Fibroblast of the aortic adventitia (primary cell): ENCODE measurements at places on chromosomes 4 and X.

- DNase-seq = no peak
These were observed 2.5 kb downstream of the ARAP2 start for GRCh38 chr4:36241771-36242170.

- DNase-seq = peak; percentile 78
These were observed 47.0 kb downstream of the FAT1 start for GRCh38 chr4:186676531-186677161.

DNA sequence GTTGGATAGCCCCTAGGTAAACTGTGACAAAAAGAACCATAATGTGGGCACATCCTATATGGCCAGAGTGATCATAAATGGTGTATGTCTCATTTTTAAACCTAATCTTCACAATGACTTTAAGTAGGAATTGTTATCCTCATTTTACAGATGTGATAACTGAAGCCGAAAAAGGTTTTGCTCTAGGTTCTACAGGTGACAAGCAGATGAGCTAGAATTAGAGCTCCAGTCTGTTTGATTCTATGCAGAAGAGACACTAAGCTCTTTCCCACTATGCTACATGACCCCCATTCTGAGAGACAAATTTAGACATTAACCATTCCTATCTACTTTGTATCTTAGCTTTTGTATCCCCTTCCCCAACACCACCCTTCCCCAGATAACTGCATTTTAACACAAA lies 2.0 kb downstream of the AREG start:
- DNase-seq = no peak

- DNase-seq = no peak
These were observed 95.4 kb downstream of the PARM1 start for GRCh38 chr4:75028196-75028854.

DNA sequence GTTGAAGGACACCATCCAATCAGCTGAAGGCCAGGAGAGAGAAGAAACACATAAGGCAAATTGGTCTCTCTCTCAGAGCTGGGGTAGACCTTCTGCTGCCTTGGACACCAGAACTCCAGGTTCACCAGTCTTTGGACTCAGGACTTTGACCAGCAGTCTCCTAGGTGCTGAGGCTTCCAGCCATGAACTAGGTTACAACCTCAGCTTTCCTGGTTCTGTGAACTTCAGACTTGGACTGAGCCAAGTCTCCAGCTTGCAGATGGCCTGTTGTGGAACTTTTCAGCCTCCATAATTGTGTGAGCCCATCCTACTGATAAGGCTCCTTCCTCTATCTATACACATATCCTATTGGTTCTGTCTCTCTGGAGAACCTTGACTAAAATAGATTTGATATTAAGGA lies 20.6 kb upstream of the BBS12 start:
- no peak for DNase-seq

DNA sequence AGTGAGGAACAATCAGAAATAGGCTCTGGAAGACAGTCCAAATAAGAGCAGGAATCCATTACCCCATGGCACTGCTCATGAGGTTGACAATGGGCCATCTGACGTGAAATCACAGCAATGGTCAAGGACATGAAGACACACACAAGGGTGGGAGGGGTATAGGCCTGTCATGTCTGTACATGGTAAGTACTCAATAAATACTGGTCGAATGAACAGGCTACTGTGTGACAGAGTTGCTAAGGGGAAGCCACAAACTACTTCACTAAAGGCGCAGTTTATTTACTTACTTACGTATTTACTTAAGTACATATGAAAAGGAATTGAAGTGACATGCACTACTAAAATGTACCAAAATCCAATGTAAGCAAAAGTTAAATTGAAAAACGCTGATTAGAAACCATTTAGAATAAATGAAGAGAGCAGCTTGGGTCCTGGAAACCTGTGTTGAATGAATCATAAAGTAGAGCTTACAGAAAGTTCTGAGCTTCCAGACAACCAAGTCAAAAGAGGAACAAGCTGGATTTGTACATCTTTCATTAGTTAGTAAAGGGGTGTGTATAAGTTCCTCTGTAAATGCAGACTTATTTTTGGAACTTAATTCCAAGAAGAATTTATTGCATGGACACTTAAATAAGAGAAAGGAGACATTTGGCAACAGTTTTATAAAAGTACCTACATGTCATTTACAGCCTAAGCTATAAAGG lies 32.7 kb downstream of the ALPK1 start:
- no peak for DNase-seq

DNA sequence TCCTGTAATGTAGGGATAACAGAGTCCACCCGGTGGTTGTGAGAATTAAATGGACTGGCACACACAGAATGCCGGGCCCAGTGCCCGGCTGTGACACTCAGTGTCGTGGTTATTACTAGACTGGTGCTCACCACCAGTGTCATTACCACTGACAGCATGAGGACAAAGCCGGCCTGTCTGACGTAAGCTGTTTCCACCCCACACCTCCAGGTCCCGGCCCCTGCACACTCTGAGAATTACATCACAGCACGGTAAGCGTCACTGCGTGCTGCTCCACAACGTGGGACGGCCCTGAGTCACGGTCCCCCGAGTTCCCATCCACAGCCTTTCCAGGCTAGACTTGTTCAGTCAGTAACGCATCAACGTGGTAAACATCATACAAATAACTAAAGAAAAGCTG lies 22.9 kb downstream of the FAT1 start:
- peak; percentile 60 for DNase-seq

DNA sequence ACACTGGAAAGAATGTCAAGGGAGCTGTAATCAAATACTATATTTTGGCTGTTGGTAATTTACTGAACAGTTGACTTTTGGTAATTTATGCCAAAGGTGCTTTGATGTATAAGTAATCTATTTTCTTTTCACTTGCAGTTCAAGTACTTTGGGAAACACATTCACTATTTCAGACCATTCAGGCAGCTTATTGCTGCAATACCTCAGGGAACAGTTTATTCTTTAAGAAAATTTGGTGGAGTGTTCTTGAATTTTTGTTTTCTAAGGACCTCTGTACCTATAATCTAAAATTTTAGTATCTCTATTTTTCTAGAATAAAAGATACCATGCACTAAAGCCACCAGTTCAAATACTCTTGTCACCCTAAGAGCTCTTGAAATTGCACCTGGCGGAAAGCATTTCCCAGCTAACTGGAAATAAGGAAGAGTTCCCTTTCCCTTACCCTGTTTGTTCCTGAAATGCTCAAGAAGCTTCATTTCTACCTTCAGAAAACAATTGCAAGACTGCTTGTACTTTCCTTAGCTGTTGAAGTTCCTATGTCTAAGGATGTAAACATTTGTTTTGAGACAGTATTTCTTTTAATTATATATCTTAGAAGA lies 633.5 kb upstream of the FAT1 start:
- no peak for DNase-seq

- peak; percentile 58 for DNase-seq
These were observed 44.1 kb upstream of the SH3RF1 start for GRCh38 chr4:169314906-169315305.

DNA sequence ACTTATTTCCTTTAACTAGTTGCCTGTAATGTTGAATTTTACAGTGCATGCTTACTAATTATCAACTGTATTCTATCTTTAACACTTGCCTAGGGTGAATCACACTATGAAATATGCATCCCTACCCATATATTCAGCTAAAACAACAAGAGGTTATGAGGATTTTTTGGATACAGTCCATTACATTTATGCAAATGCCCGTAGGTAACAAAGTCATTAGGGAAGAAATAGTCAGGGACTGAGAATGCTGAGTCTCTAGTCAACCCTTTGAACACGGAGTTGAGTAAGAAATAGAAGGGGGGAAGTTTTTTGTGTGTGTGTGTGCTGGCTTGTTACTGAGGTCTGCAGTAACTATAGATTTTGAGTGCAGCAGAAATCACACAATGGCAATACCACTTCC lies 26.1 kb upstream of the CBLL2 start:
- peak; percentile 40 for DNase-seq

- peak; percentile 47 for DNase-seq
These were observed 192.7 kb upstream of the S100G start for GRCh38 chrX:16457239-16457638.

DNA sequence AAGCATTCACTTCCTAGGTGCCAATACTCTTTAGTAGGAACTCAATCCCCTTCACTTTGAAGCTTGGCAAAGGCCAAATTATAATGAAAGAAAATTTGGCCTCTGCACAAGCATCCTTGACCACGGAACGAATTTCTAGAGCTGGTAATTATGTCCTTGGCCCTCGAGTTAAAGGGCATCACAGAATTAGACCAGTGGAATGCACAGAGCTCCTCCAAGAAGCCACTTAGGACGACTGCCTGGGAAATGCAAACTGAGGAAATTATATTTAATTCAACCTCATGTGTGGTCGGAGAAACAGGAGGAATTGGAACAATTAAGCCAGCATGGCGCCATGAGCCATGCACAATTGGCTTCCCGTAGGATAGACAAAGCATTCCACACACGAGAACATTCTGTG lies 59.3 kb downstream of the NLGN4X start:
- DNase-seq = no peak

- peak; percentile 74 for DNase-seq
These were observed 108.6 kb downstream of the ARHGAP6 start for GRCh38 chrX:11557120-11557519.

- peak; percentile 75 for DNase-seq
These were observed 16.7 kb upstream of the RBM41 start for GRCh38 chrX:107135049-107135964.

DNA sequence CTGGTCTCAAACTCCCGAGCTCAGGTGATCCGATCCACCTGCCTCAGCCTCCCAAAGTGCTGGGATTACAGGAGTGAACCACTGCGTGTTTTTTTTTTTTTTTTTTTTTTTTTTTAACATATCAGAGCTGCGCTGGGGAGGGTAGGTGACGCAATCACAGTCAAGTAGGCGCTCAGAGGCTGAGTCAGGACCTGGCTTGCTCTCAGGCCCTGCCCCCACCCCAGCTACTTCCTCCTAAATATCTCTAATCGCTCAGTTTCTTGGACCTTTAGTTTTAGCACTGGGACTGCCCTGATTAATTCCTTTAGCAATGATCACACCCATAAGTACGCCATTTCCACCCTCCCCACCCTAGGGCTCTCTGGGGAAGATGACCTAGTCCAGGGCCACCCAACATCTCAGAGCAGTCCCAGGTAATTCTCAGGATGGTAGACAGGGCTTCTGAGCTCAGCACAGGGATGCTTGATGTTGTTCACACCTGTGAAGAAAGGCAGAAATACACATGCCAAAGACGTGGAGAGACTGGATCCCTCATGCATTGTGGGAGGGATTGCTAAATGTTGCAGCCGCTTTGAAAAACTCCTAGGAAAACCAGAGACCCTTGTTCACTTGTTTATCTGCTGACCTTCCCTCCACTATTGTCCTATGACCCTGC lies 50.2 kb downstream of the DDX3X start:
- peak; percentile 82 for DNase-seq

DNA sequence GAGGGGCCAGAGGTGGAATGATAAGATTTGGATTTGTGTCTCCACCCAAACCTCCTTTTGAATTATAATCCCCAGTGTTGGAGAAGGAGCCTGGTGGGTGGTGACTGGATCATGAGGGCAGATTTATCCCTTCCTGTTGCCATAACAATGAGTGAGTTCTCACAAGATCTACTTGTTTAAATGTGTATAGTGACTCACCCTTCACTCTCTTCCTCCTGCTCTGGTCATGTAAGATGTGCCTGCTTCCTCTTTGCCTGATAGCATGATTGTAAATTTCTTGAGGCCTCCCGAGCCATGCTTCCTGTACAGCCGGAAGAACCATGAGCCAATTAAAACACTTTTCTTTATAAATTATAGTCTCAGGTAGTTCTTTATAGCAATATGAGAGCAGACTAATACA lies 348.6 kb downstream of the AR start:
- no peak for DNase-seq

- DNase-seq = no peak
These were observed 92.0 kb downstream of the SNCA start for GRCh38 chr4:89744914-89745313.

GRCh38 chr4:13514722-13515121 lies 29.6 kb downstream of the NKX3-2 start:
- no peak for DNase-seq

GRCh38 chr4:174631901-174632758 lies 109.8 kb upstream of the HPGD start:
- peak; percentile 73 for DNase-seq

DNA sequence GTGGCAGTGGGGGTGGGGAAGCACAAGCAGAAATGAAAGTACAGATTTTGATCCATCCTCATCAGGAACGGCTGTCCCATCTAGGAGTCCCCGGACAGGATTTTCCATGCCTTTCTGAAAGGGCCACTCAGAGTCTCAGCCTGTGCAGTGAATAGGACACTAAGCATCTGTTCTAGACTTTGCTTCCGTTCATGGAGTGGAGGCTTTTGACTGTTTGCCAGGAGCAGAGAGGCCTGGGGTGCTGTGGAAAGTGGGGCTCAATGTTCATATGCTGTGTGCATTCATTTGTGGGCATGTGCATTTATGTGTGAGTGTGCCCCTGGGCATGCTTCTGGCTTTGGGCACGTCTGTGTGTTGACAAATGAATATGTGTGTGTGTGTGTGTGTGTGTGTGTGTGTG lies 25.6 kb upstream of the MAMLD1 start:
- no peak for DNase-seq

DNA sequence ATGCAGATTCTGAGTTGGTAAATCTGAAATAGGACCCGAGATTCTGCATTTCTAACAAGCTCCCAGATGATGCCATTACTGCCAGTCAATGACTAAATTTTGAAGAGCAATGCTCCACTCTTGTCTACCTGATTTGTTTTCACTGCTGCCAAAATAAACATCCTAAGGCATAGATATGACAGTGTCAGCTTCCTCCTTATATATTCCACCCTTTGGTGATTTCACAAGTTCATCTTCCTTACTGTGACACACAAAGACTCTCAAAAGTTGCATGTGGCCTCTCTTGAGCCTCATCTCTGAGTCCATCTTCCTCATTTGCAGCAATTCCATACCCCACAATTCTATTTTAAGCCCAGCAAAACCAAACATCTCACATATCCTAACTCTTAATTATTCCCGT lies 110.9 kb downstream of the FBXW7 start:
- DNase-seq = no peak

GRCh38 chr4:129369361-129370010 lies 273.5 kb downstream of the C4orf33 start:
- DNase-seq = no peak

- no peak for DNase-seq
These were observed 3.1 kb upstream of the L1CAM start for GRCh38 chrX:153889123-153889522.

DNA sequence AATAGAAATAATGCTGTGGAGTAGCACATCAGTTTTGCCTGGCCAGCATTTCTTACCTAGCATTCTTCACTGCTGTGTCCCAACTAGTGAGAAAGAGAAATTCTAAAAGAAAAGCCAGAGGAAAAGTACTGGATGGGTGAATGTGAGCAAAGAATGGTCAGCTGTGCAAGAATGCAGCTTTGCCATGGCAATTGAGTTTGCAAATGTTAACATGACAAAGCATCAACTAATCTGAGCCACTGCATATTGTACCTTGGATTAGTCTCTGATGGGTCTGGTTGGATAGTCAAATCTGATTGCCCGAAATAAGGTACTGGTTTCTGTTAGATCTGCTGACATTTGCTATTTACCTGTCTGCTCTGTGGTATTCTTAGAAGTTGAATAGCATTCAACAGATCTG lies 38.7 kb downstream of the ADD1 start:
- DNase-seq = no peak

- DNase-seq = no peak
These were observed 9.4 kb downstream of the FNIP2 start for GRCh38 chr4:158778156-158778711.
